Activated CD4-positive, alpha-beta T cell treated with anti-CD3 and anti-CD28 coated beads, Interleukin-2, Interleukin-4, amounts not matched to agents 100 ng/mL and 50 ng/mL, durations not matched to agents 16 hours and 8 hours (primary cell): ENCODE measurements at places on chromosomes 3 and 15.

- no peak for DNase-seq
Measured at GRCh38 chr3:152349392-152349791, 80.7 kb downstream of the MBNL1 start.

- DNase-seq: no peak
Measured at GRCh38 chr3:103684904-103685303, 1250.1 kb downstream of the ZPLD1 start.

DNA sequence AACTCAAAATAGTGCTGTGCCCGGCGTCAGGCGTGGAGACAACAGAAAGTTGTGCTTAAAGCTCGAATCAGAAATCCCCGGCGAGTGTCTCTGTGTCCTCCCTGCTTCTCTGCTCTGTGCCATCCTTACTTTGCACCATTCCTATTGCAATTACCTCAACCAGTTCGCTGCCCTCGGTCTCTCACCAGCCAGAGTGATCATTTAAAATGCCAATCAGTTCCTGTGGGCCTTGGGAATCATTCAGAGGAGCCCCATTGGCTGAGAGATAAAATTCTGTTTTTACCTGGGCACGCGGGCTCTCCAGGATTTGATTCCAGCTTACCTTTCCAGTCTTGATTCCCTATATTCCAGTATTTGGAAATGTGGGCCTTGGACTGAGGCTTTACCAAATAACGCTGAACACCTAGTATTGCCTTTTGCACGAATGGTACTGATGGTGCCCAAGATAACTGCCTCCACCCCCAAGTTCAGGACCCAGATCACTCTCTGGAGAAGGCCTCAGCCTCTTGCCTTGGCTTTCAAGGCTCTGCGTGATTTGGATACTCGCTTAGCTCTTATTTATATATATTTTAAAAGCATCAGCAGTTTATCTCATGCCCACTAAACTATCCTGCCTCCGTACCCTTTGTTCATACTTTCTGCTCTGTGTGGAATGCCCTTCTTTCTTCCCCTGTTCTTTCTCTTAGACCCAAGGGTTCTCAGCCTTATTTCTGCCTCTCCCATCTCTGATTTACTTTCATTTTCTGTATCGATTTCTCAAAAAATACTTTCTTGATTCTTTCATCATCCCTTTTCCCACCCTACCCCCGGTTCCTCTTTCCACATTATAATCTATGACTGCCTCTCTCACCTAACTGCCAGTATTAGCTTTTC, 863 bp downstream of the PSMA4 start:
- peak; percentile 22 for DNase-seq

DNA sequence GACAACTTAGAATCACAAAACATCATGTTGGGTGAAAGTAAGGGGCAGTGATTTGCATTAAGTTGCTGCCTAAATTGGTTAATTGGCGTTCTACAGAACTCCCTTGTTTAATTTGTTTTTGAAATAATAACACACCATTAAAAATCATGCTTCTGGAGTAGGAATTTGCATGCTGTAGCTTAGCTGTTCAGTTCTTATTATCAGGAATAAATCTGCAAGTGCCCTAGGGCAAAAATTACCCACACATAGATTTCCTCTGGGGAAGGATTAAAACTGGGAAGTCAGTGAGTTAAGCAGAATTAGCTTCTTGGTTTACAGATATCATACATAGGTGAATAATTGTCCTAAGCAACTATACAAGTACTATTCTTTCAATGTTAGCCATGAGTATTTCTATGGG, 381.6 kb upstream of the NAALADL2 start:
- no peak for DNase-seq

DNA sequence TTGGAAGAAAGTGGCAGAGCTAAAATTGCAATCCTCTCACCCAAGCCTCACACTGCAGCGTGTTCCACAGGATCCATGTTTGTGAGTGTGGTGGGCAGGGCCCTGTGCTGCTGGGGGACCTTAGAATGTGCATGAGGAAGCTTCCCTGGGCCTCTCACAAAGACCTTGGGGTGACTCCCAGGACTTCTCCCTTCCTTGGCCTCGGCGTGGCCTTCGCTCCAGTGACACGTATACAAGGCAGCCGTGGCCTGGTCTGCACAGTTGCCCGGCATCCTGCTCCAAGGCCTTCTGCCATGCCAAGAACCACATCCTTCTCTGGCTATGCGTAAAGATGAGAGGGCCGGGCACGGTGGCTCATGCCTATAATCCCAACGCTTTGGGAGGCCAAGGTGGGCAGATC, 196.4 kb downstream of the UACA start:
- no peak for DNase-seq

DNA sequence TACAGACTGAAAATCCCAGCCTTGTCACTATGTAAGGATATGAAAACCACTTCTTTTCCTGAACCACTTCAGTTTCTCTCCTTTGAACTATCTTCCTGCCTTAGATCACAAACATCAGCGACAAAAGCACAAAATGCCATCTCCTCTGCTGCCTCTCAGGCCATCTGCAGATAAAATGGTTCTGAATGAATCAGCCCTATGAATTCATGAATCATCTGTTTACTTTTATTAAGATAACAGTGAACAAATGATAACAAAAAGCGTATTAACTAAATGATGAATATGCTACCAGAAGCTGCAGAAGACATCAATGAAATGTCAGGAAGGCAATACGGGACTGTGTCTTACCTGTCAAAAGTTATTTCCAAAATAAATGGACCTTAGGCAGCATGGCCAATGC, 928.1 kb downstream of the ROBO1 start:
- no peak for DNase-seq

- peak; percentile 24 for DNase-seq
Measured at GRCh38 chr3:27880969-27881892, 159.1 kb upstream of the EOMES start.

GRCh38 chr15:58026552-58026951, 39.0 kb downstream of the ALDH1A2 start:
- DNase-seq: no peak

DNA sequence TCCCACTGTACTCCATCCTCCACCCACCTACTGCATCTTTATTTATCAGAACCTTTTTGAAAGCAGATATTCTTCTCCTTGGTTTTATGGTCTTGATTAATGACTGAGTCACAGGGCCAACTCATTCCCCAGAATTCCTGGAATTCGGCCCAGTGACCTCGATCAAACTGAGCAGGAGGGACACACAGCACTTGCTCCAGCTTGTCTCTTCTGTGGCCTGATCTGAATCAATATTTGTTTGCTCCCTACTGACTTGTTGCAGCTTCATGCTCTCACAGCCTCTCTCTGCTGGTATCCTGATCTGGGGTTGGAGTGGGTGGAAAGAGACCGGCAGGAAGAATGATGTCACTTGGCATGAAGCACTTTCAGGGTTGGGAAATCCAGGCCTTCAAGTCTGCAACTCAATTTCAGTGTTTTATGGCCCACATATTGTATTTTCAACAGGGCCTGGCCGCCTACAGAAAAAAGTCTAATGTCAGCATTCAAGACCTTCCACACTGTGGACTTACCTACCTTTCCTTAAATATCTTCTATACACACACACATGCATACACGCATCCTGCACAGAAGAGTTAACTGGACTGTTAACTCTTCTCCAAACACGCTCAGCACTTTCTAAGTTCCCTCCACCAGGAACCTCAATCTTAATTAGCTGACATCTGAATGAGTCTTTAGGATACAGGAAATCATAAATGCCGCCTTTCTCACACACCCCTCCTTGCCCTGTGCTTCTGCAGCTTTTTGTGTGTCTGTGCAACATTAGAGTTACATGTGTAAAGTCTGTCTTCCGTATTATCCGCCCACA, 4.6 kb downstream of the ANXA2 start:
- DNase-seq: peak; percentile 20

DNA sequence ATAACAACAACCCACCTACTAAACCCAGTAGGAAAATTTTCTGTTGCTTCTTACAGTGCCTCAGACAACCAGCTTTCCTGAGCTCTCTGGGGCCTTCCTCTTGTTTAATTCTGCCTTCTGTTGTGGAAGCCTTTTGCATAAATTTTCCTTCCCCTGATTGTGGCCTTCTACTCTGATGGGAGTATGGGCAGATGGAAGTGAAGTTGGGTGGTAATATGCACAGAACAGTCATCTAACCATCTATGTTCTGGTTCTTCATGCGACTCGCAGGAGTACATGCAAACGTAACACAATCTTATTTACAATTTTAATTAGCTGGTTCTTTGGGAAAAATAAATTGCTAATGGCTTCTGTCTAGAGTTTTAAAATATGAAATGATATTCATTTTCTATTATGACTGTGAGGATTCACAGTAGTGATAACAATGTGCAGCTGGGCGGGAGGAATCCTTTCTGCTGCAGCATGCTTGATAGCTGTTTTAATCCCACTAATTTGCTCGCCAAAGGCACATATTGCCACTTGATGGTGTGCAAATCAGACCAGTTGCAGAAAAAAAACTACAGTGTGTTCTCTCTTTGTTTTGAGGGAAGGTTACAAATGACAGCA, 311.5 kb upstream of the ROPN1 start:
- no peak for DNase-seq

GRCh38 chr15:100187677-100188076, 154.1 kb downstream of the ADAMTS17 start:
- DNase-seq: no peak

GRCh38 chr3:129360705-129361460, 67.6 kb downstream of the EFCAB12 start:
- no peak for DNase-seq

DNA sequence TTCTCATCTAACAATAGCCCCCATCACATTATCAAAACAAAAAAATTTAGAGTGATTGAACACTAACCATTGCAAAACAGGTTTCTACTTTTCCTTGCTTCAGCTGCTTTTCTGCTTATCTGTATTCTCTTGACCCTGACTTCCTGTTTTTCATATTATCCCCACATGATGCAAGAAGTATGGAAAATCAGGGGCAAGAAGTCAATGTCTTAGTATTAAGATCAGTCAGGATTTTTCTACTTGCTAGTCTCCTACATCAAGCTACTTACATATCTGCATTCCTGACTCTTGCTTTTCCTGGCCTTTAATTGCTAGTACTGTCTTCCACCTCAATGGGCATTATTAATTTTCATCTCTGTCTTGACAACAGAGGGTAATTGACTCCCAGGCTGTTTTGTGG, 300.2 kb downstream of the OTOL1 start:
- DNase-seq: no peak

DNA sequence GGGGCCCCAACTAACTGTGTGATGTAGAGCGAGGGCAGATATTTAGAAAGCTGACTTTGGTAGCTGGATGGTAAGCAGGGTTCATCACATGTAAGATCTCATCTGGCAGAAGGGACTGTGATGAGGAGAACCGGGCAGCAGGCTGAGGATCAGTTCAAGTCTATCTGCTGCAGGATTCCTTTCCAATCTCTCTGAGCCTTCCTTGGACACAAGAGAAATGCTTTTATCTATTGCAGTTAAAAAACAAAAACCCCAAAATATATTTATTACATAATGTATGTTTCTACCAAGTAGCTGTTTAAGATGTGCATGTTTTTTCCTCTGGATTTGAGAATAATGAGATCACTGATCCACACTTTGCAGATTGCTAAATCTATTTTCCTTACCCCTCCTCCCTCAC, 411.5 kb downstream of the RAP2B start:
- DNase-seq: no peak

- DNase-seq: no peak
Measured at GRCh38 chr3:120555657-120556509, 40.3 kb upstream of the NDUFB4 start.

GRCh38 chr3:178699364-178699763, 163.1 kb downstream of the KCNMB2 start:
- DNase-seq: no peak

DNA sequence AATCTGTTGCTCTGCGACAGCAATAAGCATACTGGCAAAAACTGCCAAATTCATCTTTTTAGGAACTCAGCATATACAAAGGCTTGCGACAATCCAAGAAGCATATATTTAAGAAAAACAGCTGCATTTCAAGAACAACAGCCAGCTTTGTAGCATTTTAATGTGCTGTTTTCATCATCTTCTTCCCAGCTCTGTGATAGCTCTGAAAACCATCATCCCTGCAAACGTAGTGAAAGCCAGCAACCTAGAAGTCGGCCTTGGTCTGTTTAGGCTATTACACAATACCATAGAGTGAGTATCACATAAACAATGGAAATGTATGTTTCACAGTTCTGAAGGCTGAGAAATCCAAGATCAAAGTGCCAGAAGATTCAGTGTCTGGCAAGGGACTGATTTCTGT, 187.5 kb downstream of the NAALADL2 start:
- DNase-seq: no peak
